H1 (cell line): ENCODE measurements at places on chromosomes 3 and 15.

DNA sequence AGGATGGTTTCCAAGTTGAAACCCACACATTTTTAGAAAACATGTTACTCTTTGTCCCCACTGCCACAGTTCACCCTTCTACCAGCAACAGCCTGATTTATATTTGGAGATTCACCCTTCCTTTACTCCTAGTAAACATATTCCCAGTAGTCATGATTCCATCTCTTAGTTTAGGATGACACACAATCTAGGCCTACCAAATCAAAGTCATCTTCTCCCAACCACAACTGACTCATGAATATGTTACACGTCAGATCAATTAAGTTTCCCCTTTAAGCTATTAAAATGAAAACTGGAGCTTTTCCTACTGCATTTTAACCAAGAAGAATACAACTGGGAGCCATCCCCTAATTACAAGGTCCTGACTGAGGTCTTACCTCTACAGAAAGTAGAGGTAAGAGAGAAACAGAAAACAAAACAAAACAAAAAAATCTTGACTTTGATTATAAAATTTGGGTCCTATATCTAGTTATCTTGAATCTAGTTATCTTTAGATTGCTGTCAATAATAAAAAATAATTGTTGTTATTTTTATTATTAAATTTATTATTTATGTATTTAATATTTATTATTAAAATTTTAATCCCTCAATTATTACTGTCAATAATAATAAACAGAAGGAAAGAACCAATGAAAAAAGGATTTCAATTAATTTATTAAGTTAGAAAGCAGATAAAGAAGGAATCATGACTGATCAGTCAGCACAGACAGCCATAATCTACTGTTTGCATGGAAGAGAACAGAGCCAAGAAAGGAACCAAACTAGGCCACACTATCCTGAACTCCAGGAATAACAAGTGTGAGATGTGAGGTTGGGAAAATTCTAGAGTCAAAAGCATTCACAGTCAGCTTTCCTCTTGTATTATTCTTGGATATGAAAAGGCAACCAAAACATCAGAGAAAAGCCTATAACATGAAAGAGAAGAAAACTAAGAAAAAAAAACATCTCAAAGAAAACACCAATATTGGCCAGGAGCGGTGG is 12.5 kb downstream of the DPH6 start:
- DNase-seq = no peak

DNA sequence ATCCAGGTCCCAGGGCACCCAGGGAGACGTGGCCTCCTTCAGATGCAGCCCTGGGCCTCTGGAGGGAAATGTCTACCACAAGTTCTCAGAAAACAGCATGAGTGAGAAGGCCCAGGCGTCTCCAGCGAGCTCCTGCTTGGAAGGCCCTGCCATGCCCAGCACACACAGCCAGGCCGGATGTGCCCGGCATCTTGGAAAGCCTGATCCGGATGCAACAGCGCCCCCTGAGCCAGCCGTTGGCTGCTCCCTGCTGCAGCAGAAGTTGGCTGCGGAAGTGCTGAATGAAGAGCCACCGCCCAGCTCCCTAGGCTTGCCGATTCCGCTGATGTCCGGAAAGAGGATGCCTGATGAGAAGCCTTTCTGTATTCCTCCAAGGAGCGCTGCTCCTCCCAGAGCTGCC is 856 bp downstream of the NPAP1 start:
- peak; percentile 75 for DNase-seq

- DNase-seq = no peak
Observed at GRCh38 chr3:43326891-43327581, 40.7 kb downstream of the SNRK start.

DNA sequence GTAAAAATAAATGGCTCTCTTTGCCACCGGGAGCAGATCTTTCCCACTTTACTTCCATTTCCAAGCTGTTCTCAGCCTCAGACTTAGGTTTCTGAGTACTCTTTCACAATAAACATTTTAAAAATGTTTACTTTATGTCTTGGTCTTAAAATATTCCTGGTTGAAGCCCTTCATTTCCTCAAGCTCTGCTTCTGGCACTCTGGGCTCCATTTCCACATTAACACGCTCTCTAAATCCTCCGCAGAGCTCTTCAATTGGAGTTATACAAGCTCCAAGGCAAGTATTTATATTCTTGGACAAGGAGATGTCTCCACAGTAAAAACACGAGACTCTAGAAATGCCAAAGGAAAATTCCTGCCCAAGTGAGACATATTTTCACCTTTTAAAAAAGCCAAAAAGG is 169.3 kb downstream of the GREM1 start:
- no peak for DNase-seq

DNA sequence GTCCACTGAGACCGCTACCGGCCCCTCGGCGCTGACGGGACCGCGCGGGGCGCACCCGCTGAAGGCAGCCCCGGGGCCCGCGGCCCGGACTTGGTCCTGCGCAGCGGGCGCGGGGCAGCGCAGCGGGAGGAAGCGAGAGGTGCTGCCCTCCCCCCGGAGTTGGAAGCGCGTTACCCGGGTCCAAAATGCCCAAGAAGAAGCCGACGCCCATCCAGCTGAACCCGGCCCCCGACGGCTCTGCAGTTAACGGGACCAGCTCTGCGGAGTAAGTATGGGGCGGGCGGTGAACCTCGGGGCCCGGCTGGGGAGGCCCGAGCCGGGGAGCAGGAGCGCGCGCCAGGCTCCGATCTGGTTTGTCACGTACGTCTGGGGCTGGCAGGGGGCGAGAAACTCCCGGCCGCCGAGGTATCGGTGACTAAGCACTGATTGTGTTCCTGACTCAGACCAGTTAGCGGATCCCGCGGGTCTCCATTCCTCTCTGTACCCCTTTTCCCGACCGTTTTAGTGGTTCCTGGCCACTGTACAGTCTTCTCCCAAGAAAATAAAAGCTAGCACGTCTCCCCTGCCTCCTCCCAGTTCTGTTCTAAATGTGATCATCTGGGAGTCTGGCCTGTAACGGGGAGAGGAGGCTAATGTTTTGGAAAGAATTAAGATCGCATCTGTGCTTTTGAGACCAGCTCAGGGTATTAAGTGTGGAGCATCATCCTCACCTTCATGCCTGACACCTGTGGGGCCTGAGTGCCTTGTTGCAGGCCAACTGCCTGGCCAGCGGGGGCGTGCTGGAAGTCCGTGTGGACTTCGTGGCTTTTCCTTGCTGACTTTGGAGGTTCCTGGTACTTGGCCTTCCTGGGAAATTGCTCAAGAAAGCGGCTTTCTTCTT is 691 bp downstream of the MAP2K1 start:
- DNase-seq = peak; percentile 72

DNA sequence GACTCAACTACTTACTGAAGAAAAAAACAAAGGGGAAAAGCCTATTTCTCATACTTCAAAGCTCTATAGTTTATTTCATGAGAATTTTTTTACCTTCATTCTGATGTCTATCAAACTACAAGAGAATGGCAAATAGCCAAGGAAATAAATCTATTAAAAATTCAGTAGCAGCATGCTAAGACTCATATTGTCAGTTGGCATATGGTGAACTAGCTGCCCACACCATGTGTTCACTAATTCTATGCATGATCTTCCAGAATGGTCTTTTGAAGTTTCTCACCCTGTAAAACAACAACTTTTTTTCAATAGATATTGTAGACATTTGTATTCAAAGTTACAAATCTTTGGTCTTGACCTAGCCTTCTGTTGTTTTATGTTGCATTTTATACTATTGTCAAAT is 386.2 kb downstream of the RSL24D1 start:
- DNase-seq = no peak

GRCh38 chr3:61954097-61954540 is 392.7 kb downstream of the PTPRG start:
- DNase-seq = no peak

DNA sequence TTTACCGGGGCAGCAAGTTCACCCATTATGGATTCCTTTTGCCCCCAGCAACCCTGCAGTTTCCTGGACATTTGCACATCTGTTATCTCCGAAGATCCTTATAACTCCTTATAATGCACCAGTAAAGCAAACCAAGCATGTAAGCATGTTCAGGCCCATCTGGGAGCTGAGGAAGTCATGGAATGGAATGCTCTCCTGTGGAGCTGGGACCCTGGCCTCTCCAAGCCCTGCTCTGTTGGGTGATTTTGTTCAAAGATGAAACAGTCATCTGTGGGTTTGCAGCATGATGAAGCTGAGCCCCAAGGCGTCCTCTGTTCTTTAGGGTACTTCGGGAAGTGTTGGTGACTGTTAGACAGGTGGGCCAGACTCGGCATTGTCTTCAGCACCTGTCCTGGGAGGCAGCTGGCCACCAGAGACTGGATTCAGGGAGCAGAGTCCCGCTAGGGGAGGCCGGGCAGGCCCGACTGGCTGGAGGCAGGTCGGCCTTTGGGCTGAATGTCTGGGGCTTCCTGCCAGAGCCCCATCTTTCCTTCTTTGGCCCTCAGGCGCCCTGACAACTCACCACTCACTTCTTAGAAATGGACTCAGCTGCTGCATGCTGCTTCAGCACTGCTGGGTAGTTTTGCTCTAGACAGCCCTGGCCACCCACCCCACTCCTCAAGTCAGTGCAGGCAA is 3.9 kb downstream of the DNAH1 start:
- no peak for DNase-seq

- DNase-seq = no peak
Observed at GRCh38 chr3:43257850-43258249, 28.5 kb upstream of the SNRK start.

DNA sequence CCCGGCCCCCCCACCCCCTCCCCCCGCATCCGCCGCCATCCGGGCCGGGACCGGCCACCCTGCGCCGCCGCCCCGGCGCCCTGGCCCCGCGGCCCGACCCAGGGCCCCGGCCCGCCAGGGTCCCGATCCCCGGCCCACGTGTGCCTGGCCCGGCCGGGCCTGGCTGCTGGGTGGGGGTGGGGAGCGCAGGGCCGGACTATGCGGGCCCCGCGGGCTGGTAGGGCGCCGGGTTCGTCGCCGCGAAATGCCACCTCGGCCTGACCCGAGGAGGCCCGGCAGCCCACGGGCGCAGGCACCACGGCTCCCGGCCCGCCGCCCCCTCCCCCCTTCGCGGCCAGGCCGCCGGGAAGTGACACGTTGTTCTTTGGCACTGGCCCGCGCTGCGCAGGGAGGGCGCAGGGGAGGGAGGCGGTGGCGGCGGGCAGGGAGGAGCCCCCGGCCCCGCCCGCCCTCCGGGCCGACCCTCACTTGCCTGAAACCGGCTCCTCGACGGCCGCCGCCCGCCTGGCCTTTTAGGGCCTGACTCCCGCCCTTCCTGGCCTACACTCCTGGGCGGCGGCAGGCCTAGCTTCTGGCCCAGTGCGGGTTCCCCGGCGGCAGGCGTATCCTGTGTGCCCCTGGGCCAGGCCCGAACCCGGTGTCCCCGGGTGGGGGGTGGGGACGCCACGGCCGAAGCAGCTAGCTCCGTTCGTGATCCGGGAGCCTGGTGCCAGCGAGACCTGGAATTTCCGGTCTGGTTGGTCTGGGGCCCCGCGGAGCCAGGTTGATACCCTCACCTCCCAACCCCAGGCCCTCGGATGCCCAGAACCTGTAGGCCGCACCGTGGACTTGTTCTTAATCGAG is 515 bp downstream of the EIF4G1 start:
- DNase-seq = no peak

- no peak for DNase-seq
Observed at GRCh38 chr15:96187341-96188305, 142.9 kb upstream of the NR2F2 start.

GRCh38 chr3:23760871-23761373 is 44.8 kb upstream of the UBE2E1 start:
- DNase-seq = no peak

GRCh38 chr3:40653001-40653400 is 128.2 kb downstream of the ZNF621 start:
- no peak for DNase-seq

DNA sequence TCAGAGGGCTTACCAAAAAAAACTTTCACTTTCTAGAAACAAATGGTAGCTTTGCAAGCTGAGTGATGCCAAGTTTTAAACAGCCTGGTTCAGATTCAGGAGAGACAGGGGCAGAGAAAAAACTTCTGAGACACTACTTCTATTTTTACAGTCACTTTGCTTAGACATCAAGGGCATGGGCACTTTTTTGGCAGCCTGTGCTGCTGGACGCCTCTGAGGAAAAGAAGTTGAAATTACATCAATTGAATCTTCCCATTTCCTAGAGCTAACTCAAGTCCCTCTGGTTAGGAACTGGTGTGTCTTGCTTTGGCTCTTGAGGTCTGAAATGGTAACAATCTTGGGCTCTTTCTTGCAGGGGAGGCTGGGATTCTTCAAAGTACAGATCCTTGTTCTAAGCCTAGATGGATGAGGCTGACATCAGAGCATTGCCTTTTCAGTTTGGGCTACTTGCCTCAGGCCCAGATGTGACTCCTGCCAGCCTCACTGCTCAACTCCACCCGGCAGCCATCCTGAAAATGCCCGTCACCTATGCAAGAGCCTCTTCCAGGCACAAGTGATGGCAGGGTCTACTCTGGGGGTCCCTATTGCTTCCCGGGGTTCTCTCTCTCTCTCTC is 357.5 kb downstream of the FOXP1 start:
- DNase-seq = no peak

DNA sequence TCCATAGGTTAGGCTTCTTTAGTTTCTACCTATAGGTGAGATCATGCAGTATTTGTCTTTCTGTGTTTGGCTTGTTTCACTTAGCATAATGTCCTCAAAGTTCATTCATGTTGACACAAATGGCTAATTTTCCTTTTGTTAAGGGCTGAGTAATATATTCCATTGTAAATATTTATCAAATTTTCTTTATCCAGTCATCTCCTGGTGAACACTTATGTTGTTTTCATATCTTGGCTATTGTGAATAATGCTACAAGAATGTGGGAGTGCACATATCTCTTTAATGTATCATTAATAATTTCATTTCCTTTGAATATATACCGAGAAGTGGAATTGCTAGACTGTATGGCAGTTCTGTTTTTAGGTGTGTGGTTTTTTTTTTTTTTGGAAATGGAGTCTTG is 250.9 kb upstream of the SEMA6D start:
- no peak for DNase-seq

DNA sequence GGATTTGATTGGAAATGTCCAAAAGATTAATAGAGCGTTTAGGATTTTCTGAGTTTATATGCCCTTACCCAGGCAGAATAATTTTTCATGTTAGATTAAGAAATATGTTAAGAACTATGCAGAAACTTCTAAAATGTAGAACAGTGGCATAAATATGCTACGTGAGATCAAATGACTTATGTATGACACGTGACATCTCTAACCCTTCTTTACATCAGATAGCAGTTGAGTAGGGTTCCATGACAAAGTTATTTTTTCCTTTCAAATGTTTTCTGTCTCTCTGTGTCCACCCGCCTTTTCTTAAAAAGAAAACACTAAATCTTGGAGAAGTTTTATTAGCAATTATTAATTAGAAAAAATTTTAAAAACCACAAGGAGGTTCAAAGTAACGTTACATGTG is 8.6 kb upstream of the TFG start:
- DNase-seq = no peak

DNA sequence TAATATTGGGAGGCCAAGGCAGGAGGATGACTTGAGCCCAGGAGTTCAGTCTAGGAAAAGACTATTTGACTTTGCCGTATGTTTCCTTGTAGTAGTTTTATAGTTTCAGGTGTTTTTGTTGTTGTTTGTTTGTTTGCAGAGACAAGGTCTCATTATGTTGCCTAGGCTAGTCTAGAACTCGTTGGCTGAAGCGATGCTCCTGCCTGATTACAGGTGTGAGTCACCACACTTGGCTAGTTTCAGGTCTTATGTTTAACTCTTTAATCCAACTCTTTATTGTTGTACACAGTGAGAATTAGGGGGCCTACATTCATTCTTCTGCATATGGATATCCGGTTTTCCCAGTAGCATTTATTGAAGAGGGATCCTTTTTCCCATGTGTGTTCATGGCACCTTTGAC is 32.0 kb downstream of the FAIM start:
- DNase-seq = no peak
